Esophagus mucosa (tissue), 1 donor: ENCODE measurements at places on chromosomes 11 and 22. TPM values are rescaled to one million over a fixed set of nuclear protein-coding genes. Genes with fewer than 3 reads are reported as not detected.

DNA sequence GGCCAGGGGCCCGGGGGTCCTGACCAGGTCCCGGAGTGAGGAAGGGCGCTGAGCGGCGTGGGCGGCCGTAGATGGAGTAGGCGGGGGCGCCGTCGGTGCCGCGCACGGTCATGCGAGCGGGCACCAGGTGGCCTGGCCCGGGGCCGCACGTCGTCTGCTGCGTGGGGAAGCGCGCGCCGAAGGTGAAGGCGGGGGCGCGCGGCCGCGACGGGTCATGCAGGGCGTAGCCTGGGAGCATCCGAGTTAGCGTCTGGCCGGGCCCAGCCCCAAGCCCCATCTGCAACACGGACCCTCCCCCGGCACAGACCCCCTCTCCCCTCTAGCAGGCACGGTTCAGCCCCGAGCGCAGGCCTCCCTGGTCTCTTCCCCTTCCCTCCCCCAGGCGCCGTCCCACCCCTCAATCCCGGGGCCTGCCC is 1.7 kb upstream of the TYMP start:
- peak; percentile 56 for ATAC-seq

GRCh38 chr11:96107143-96107824 is 183.4 kb upstream of the MTMR2 start:
- ATAC-seq = no peak

DNA sequence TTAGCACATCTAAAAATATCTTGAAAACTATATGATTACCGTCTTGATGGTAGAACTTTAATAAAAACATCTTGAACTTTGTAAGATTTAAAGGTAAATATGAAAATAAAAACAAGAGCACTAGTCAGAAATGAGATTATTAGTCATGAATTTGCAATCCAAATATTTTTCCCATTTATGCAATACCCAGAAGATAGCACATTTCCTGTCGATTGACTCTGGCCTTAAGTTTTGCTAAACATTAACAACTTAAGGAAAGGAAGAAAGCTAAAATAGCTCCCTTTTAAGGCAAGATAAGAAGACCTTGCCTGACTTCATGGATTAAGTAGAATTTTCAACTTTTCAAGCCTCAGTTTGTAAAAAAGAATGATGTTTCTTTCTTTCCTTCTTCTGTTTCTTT is 1374.7 kb upstream of the RAG2 start:
- ATAC-seq = no peak

- ATAC-seq = no peak
Measured at GRCh38 chr11:27420217-27420616, 52.4 kb downstream of the LGR4 start.

GRCh38 chr11:19605520-19606371 is 106.9 kb upstream of the NAV2 start:
- ATAC-seq = no peak

DNA sequence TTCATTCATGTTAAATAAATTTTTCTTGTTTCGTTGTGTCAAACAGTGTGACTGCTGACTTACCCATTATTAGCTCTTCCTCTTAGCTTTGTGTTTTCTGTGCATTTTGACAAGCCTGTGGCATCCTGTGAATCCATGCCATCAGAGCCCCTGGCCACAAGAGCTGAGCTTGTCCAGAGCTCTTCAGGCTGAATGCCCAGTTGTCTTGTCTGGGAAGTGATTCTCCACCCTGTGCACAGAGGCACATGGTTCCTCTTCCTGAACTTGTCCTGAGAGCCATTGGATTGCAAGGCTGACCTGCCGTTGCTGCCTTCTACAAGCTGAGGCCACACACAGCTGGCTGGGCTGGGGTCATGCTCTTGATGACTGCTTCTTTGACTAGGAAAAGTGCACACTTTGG is 64.1 kb downstream of the PPP6R3 start:
- no peak for ATAC-seq

- ATAC-seq = no peak
Measured at GRCh38 chr11:27174672-27175210, 134.1 kb downstream of the BBOX1 start.

GRCh38 chr11:92623055-92623454 is 346.4 kb upstream of the MTNR1B start:
- ATAC-seq = no peak

DNA sequence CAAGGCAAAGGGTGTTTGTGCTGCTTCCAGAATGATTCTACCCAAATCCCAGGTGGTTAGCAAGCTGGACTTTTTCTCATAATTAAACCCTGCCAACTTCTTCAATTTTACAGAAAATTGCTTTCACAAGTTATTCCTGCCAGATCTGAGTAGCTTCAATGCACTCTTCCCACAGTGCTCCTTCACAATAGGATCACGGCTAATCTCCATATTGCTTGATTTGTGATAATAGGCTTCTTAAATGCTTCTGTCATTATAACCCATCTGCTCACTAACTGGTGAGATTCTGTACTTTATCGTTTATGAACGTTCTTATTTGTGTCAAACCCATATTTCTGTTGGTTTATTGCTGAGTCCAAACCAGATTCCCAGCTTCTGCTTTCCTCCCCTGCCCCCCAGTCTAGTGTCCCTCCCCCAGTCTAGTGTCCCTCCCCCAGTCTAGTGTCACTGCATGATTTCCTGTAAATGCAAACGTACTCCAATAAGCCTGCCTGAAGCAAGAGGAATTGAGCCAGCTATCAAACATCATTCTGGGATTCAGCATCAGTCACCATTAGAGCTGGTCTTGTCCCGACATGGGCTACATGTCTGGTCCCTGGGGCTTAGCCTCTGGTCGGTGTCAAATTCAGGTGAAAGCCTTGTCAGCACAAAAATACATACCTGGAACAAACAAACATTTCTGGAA is 14.0 kb downstream of the MMP3 start:
- ATAC-seq = no peak

- ATAC-seq = no peak
Measured at GRCh38 chr11:32962016-32962415, 53.7 kb upstream of the DEPDC7 start.

DNA sequence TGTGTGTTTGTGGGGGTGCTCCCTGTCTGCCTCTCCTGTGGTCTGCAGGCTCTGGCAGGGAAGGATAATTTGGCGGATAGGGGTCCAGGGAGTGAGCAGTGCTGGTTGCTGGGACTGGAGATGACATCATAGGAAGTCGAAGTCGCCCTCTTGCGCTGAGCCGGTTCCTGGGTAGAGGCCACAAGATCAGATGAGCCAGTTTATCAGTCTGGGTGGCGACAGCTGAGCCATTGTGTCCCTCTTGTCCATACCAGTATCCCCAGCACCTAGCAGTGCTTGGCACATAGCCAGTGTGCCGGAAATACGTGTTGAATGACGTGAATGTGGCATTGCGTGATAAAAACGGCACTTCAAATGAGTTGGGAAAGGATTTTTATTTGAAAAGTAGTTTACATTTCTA is 9.8 kb downstream of the APOL5 start:
- ATAC-seq = no peak

DNA sequence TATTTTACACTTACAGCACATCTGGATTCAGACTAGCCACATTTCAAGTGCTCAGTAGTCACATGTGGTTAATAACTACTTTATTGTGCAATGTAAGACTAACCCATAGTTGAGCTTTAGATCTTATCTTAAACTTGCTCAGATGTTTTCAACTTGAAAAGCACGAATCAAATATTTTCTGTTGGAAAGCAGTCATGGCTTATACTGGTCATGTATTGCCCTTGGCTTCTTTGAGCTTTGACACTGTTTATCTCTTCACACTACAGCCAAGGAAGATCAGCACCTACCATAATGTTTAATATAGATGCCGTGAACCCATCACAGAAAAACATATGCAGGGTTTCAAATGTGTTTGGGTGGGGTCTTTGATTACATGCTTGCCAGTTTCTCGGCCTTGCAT is 4.4 kb downstream of the RBX1 start:
- no peak for ATAC-seq

GRCh38 chr11:16933291-16933690 is 80.9 kb downstream of the PLEKHA7 start:
- peak; percentile 34 for ATAC-seq

DNA sequence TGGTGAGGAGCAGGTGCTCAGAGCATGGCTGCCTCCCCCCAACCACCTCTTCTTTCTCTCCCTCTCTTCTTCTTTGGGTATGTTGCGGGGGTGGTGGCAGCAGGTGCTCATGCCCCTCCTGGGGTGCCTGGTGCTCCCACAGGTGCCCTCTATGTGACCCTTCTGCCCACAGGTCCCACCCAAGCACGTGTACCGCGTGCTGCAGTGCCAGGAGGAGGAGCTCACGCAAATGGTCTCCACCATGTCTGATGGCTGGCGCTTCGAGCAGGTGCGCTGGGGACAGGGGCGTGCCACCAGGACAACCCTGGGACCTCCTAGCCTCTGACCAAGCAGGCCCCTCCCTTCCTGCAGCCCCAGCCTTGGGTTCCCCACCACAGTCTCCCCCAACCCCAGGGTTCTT is 5.7 kb downstream of the KCTD17 start:
- ATAC-seq = no peak

DNA sequence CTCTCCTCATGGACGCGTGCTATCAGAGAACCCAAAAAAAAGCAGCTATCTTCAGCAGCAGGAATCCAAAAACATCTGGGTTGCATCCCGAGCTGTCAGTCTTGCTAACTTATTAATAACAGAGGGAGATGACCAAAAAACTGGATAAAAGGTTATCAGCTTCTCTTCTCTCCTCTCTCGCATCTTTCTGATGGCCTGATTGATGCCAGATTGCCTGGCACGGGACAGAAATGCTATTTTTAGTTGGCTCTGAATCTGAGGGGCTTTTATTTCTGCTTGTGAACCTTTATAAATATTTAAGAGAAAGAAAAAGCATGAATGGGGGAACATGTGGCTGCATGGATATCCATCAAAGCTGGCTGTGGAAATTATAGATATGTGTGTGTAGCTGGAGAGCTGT is 230.3 kb downstream of the ETS1 start:
- no peak for ATAC-seq

GRCh38 chr22:37357446-37358075 is 69.7 kb downstream of the ELFN2 start:
- no peak for ATAC-seq

- ATAC-seq = peak; percentile 20
Measured at GRCh38 chr11:122656631-122657101, 1.1 kb downstream of the UBASH3B start.

Gene CHRDL2
- total RNA-seq = 2.0 TPM

Gene RFPL3
- total RNA-seq = not detected

Gene NCR3LG1
- 1.4 TPM for total RNA-seq

Gene STK33
- 0.52 TPM for total RNA-seq

Gene MOV10L1
- 0.12 TPM for total RNA-seq

Gene UPB1
- 0.12 TPM for total RNA-seq

Gene GAL
- total RNA-seq = 0.36 TPM

Gene UBE2L6
- 36.9 TPM for total RNA-seq
